ENCODE measurements at places on chromosomes 7 and 10.

DNA sequence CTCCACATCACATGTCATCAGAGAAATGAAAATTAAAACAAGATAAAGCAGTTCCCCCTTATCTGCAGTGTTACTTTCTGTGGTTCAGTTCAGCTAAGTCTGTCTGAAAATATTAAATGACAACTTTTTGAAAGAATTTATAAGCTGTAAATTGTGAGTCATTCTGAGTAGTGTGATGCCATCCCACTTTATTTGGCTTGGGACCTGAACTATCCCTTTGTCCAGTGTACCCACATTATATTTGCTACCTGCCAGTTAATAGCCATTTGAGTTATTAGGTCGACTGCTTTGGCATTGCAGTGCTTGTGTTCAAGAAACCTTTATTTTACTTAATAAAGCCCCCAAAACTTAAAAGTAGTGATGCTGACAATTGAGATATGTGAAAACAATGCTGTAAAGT lies 804.2 kb downstream of the ANKRD7 start:
- no peak for DNase-seq

GRCh38 chr7:101519324-101520023 lies 109.6 kb downstream of the MYL10 start:
- DNase-seq = no peak

DNA sequence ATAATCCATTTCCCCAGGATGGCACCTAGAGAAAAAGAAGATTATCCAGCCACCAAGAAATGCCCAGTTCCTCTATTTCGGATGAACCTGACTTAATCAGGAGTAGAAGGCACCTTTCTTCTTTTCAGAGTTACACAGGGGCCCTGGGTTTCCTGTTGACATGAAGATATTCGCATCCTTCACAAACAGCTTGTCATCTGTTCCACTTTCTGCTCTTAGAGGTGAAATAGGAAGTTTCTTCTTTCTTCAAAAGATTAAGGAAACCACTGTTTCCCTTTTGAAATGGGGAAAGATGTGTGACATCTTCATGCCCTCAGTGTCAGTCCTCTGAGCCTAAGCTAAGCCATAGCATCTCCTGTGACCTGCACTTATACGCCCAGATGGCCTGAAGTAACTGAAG lies 39.1 kb upstream of the RAB18 start:
- no peak for DNase-seq

DNA sequence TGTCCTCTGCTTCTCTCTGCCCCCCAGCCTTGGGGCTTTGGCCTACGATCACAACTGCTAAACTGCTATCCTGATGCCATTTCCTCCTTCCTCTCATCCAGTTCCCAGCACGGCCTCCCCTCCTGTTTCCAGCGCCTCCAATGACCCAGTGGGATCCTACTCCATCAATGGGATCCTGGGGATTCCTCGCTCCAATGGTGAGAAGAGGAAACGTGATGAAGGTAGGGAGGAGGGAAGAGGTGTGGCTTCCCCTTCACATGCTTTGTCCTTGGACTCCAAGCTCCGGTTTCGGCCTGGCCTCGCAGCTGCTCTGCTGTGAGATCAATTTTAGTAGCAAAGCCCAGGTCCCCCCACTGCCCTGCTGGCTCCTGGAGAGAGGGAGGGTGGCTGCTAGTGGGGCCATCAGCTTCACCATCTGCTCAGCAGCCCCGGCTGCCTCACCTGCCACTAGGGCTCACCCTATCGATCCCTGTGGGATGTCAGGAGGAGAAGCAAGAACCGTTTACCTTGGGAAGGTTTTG lies 35.8 kb downstream of the PAX2 start:
- no peak for DNase-seq

GRCh38 chr7:5363729-5364128 lies 59.9 kb downstream of the TNRC18 start:
- no peak for DNase-seq

- DNase-seq = no peak
These were observed 136.6 kb downstream of the AHR start for GRCh38 chr7:17434841-17435692.

- DNase-seq = no peak
These were observed 5.3 kb upstream of the NAT16 start for GRCh38 chr7:101185258-101185839.

DNA sequence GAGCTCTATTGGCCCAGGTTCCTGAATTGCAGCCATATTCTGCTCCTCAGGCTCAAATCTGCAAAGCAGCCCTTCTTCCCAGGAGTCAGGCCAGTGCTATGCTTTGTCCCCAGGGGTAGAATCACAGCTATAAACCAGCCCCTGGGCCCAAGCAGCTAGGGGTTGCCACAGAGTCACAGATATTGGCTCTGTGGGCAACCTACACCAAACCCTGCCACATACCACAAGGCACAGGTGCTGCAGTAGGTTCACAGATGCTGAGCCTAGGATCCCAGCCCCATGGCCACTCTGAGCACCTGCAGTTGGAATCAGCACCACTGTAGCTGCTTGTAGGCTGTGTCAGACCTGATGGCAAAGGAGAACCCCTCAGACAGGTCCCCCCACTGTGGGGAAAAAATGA lies 43.1 kb upstream of the CAMK2B start:
- no peak for DNase-seq

DNA sequence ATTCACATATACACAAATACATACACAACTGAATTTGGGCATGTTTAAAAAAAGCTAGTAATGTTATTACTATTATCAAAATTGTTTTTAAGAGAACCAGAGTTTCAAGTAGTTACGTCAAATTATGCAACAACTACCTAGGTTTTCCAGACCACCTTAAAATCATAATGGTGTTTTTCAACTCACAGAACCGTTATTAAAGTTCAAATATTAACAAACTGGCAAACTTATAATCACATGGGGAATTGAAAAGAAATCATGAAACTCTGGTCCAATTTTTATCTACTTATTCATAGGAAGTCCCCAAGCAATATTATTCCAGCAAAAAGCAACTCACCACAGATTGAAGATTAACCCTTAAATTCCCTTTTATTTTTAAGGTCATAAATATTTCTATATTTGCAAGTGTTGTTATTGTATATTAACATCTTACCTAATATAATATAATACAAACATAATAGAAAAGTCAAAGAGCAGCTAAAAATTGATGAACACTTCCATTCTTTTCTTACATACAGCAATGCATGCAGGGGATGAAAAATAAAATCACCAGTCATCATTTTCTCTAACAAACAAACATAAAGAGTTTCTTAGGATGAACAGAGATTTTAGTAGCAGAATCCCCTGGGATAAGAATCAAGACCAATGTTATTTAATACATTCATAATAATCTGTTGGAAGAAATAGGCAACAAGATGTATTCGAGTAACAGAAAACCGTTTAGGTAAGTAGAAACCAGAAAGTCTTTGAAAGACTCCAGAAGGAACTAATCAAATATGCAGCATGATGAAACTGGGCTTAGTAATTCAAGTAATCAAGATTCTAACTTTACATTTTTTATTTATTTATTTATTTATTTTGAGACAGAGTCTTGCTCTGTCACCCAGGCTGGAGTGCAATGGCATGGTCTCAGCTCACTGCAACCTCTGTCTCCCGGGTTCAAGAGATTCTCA lies 391.1 kb downstream of the PARD3 start:
- DNase-seq = no peak

- no peak for DNase-seq
These were observed 304.2 kb upstream of the BMPER start for GRCh38 chr7:33601101-33601500.

Data from activated naive CD4-positive, alpha-beta T cell treated with anti-CD3 and anti-CD28 coated beads, Interleukin-2, amount 50 U/mL, for 16 hours (primary cell).